Endothelial cell (in vitro differentiated cells): ENCODE measurements at places on chromosomes 7 and 10.
A peak's percentile ranks its signal among the peaks of the same experiment; 100 is the strongest.

DNA sequence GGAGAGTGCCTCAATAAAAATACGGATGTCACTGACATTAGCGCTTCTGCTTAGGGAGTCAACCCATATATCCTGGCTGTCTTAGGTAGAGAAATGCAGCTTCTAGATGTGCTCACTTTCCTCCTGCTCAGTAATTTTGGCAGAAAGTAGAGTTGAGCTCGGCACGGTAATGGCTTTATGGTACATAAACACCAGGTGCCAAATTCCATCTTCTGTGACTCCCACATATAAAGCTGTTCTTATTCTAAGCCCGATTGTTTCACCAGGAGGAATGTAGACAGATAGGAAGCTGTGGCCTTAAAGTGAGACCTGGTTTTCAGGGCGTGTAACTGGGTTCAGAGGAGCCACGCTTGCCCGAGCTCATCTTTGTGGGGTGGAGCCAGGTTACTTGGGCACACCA is 143.7 kb downstream of the CREB5 start:
- DNase-seq = no peak

- DNase-seq = no peak
Observed at GRCh38 chr10:123558651-123559050, 107.5 kb upstream of the GPR26 start.

- no peak for DNase-seq
Observed at GRCh38 chr7:81611040-81611439, 158.8 kb downstream of the HGF start.

- no peak for DNase-seq
Observed at GRCh38 chr10:27388761-27389399, 115.2 kb upstream of the RAB18 start.

DNA sequence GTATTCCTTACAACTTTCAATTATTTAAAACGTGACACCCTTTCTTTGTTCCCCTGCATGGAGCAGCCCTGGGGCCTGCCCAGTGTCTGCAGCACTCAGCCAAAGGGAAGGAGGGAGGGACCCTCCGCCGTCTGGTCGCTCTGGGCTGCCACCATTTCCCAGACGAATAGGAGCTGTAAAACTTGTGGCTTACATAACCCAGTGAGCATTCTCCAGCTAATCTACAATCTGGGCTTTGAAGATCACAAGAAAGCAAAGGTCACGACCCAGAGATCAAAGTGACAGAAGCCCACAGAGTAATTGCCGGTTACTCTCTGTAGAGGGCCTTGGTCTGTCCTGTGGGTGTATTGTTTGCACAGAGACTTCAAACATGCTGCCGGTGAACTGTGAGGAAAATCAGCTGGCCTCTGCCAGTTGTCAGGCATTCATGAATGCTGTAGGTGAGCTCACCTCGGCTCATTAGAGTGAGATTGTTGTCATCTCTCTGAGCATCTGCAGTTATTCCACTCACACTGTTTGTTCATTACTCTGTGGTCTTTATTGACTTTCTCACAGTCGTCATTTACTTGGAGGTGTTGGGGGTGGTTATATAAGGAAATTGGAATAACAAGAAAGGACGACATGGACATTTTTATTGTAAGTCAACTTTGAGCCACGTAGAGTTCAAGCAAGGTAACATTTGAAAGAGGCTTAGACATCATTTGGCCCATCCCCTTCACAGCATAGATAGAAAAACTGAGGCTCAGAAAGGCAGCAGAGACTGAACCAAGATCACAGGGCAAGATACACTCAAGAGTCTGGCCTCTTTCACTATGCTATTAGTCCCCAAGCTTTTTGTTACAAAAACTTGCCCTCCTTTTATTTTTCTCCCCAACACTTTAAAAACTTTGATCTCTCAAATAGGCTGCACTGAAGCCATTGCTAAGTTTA is 619.8 kb downstream of the LRMDA start:
- DNase-seq = no peak

DNA sequence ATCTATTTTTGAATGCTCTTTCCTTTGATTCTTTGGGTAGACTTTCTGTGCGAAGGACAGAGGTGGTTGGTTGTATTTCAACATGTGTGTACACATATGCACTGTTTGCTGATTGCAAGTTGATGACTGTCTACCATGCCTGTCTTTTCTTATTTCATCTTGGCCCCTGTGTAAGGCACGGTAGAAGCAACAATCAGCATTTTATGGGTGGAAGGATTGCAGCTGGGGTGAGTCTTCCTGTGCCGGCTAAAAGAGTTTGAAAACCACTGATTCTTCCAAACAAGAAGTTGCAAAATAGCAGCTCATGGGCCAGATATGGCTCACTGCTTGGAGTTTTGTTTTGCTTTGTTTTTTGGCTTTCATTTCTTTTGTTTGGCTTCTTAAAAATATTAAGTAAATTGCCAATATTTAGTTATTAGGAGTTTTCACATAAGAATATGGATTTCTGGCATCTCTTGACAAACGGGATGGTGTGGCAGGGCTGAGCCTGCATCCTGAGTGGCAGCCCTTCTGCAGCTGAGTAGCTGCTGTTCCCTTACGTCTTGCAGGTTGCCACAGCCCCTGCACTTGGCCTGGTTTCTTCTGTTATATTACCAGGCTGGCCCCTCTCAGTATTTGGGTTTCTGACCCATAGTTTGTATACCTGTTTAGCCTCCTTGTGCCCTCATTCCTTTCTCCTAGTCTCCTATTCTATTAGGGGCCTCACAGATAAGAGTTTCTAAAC is 7.2 kb downstream of the ZNF862 start:
- DNase-seq = no peak

DNA sequence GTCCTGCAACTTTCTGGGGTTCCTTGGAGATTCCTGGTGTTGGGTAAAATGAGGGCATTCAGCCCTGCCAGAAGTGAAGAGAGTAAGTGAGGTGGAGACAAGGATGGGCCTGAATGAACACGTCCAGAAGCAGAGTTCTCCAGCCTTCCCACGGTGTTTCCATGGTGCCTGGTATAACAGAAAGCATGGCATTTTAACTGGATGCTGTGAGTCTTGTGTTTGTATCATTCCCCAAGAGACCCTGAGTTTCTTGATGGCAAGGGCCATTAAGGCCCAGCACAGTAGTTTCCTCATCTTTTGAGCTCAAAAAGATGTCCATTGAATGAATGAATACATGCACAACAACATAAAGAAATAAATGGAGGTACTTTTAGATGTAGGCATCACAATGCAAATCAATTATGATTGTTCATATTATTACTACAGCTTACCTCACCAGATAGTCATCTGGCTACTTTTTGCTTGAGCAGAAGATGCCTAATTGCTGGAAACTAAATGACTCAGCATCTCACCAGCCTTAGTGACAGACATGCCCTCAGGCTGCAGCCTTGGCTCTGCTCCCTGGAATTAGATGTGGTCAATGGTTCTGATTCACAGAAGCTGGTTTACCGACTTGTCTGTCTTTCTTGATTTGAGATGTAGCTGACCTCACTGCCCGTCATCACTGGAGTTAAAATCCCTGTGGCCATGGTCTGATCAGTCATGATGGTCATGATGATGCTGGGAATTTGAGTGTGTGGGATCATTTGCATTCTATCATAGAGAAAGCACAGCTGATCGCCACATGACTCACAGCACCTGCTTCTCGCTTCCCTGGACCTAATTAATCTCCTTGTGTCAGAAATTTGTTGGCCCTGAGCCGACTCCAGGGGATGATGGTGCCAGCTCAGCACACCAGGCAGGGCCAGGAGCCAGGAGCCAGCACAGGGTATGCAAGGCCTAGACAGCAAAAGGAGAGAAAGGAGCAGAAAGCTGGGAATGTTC is 83.9 kb downstream of the CXCL12 start:
- DNase-seq = no peak

DNA sequence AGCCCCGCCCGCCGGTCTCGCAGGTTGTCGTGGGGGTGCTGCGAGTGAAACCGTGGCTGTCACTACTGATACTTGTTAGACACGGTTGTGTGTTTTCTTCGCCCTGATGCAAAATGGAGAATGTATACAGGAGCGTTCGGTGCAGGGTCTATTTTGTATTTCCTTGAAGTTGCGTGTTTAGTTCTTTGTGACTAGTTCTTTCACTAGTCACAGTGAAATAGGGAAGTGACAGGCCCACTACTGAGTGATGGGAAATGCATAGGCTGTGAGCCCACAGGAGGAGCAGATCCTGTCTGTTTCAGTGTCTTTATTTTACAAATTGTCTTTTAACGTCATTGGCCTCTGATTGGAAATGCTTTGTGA is 675 bp downstream of the ABRAXAS2 start:
- DNase-seq = no peak

- DNase-seq = peak; percentile 78
Observed at GRCh38 chr10:129971381-129972144, 7.5 kb upstream of the EBF3 start.

- no peak for DNase-seq
Observed at GRCh38 chr7:5322621-5323410, 40.1 kb downstream of the SLC29A4 start.

DNA sequence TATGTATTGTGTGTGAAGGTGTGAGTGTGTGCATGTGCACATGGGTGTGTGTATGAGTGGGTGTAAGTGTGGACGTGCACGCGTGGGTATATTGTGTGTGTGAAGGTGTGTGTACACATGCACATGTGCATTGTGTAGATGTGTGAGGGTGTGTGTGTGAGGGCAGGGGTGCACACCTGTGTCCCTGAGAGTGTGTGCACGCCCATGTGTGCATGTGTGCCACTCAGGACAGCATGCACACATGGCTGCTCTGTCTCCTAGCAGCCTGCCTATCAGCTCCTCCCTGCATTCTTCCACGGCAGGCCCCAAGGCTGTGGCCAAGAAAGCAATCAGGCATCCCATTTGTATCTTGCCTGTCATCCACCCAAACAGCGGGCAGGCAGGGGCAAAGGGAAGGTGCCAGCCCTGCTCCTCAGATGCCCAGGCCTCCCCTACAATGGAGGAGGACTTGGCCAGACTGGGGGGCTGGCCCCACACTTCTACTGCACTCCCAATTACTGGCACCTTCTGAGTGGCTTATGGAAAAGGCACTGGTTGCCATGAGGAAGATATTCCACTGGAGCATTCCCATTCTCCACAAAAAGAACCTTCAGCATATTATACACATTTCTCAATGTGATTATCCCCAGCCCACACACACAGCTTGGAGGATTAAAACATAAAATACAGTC is 380.4 kb upstream of the ZMIZ1 start:
- DNase-seq = no peak

DNA sequence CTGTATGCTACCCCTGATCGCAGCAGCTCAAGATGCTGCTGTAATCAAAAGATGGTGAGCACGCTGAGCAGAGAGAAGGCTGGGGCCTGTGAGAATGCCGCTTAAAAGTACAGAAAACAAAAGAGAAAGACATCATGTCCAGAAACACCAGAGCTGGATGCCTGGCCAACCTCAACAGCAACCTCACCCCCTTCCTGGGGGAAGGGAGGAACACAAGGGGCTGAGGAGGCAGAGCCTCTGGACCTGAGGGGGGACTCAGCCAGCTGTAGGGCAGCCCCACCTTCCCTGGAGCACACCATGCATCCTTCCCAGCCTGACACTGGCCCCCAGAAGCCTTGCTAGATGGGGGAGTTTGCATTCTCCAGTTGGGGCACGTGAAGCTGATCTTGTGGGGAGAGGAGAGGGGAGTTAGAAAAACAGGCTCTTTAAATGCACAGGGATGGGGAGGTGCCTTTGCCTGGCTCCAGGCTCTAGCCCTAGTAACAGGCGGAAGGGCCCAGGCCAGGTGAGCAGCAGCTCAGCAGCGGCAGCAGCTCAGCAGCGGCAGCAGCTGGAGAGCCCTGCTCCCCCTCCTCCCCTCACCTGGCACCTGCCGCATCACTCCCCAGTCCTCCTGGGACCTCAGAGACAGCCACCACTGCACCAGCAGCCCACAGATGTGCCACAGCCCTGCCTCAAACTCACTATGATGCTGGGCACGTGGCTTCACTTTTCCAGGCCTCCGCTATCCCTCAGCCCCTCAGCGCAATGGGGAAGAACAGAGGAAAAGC is 156.3 kb downstream of the NEURL1 start:
- no peak for DNase-seq

DNA sequence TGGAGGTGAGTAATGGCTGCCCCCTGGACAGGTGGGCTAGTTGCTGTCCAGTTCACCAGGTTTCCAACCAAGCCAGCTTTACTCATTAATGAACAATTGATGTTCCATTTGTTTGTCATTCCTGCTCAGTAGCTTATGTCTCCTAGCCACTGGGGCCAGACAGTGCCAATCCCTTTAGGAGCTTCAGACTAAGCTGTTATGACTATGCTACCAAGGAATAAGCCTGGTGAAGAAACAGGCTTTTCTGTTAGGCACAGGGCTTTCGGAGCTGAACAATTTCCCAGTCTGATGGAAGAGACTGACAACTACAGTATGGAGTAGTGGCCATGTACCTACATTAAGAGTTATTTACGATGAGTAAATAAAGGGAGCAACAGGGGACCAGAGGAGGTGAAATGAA is 2.1 kb upstream of the FMC1 start:
- DNase-seq = no peak

GRCh38 chr10:101894266-101894665 is 50.7 kb upstream of the KCNIP2 start:
- DNase-seq = no peak

DNA sequence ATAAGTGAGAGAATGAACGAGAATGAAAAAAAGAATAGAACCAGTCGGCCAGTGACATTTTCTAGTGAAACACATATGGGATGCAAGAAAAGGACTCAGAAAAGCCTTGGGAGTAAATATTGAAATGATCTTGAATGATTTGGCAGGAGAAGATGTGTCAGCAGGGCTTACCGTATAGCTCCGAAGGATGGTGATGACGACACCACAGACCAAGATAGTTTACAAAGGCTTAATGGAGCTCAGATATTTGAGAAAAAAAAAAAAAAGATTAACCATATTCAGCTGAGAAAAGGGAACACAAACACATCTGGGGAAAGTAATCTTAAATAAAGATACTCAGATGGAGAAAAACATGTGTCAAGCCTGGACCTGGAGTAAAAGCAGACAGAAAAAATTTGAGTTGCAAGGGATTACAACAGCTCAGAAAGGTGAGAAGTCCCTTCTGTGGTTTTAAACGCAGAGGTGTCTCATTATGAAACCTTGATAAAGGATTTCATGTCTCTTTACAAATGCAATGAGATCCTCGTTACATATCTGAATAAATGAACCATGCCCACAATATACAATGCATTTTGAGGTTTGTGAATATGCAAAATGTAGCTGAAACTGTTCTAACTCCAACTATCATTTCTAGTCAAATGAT is 36.0 kb downstream of the DNAJB9 start:
- DNase-seq = no peak
